Activated CD4-positive, alpha-beta T cell treated with anti-CD3 and anti-CD28 coated beads, Interleukin-2, amount 50 U/mL, for 1 hour (primary cell): ENCODE measurements at places on chromosomes 13 and 19.

DNA sequence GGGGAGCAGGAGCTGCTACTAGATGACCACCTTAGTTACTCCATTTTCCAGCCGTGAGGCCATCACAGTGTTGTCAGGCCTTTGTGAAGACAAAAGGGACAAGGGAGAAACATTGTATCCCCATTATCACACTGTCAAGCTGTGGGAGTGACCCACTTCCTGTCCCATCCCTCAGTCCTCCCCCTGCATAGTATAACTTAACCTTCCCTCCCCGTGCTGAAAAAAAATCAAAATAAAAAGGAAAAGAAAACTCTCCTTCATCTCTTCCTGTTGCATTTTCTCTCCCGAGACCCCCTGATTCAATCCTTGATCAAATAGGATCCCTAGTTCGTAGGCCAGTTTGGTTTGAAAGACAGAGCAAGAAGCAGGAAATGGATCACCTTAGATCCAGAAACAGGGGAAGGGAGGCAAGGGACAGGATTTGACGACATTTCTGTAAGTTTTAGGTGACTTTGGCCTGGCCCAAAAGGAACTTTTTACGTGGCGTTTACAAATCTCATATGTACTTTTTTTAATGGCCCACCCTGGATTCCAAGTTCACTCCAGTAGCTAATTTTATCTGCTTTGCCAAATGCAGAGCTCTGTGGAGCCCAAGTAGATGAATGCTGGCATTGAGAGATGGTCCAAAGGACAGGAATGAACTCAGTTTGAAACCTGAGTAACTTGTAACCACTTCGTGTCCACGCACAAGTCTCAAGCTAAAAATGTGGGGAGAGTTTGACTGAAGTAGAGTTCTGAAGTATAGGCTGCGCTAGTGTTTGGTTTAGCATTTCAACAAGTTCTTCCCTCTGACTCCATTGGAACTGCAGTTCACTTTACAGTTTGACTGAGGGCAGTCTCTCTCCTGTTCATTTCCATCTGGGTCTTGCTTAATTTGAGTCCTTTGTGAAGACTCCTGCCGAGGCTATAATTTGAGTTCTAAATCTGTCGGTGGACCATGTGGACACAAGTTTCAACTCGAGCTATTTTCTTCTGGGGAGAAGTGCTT is 16.6 kb upstream of the GATAD2A start:
- no peak for DNase-seq

- DNase-seq = no peak
These were observed 60.0 kb upstream of the SPRY2 start for GRCh38 chr13:80400865-80401426.

DNA sequence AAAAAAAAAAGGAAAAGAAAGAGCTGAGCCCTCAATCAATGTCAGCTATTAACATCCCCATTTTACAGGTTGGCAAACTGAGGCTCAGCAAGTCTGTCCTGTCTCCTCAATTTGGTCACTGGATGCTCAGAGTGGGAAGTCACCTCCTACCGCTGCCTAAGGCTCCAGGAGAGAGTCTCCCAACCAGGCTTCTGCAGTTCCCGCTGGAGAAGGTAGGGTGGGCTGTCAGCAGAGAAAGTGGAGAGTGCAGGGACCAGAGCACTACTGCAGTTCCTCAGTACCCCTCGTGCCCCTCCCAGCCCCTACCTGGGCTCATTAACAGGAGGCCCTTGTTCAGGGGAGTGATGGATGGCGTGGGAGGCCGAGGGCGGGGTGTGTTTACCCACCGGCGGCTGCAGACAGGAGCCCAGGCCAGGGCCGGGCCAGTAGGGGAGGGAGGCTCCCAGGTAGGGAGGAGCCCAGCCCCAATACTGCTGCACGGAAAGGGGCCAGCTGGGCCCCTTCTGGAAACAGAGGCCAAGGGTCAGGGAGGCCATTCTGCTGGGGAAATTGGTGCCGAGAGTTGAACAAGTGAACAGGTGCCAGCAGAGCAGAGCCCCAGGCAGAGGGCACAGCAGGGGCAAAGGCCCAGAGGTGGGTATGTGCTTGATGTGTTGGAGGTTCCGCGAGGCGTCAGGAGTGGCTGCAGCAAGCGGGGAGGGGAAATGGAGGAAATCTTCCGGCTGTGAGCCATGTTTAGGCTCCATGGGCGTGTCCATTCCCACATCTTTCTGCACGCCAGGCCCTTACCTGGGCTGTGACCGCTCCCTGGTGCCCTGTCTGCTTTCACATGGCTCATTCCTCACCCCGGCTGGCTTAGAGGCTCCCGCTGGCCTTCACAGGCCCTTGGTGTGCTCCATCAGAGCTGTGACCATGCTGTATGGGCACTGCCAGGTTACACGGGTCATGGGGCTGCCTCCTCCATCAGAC is 7.6 kb upstream of the COMP start:
- no peak for DNase-seq

GRCh38 chr19:48826606-48827020 is 9.7 kb downstream of the HSD17B14 start:
- no peak for DNase-seq

GRCh38 chr19:55508120-55508519 is 19.9 kb downstream of the SSC5D start:
- no peak for DNase-seq

DNA sequence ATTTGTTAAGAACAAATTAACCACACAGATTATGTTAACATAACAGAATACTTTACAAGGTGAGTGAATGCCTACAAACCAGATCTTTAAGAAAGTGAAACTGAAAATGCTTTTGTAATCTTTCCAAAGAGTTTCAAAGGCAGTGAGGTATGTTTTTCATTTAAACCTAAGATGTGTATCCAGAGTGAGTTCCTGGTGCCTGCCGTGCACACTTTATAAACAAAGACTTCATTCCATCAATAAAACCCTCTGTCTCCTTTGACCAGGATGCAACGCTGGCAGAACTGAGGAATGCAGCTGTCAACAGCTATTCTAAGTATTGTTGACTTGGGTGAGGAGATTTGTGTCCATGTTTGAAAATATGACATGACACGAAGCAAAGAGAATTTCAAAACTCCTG is 344.6 kb downstream of the DNAJC15 start:
- no peak for DNase-seq

- DNase-seq = no peak
These were observed 74.0 kb downstream of the DHRS12 start for GRCh38 chr13:51729866-51730553.
